AG08396 (cell line): ENCODE measurements at places on chromosomes 16 and 17.

- DNase-seq, result no peak
Measured at GRCh38 chr17:33299115-33299514, 6.0 kb upstream of the ASIC2 start.

- peak; percentile 39 for DNase-seq
Measured at GRCh38 chr16:20884240-20884556, 16.0 kb downstream of the DCUN1D3 start.

DNA sequence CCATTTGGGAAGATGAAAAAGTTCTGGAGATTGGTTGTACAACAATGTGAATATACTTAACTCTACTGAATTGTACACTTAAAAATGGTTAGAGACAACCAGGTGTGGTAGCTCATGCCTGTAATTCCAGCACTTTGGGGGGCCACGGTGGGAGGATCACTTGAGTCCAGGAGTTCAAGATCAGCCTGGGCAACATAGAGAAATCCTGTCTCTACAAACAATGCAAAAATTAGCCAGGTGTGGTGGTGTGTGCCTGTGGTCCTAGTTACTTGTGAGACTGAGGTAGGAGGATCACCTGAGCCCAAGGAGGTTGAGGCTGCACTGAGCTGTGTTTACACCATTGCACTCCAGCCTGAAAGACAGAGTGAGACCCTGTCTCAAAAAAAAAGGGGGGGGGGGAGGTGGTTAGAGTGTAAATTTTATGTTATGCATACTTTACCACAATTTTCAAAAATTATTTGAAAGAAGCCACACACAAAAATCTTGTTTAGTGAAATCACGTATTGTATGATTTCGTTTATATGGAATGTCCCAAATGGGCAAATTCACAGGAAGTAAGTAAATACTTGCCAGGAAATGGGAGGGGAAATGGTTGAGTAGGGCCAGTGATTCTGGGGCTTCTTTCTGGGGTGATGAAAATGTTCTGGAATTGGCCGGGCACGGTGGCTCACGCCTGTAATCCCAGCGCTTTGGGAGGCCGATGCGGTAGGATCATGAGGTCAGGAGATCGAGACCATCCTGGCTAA lies 37.1 kb upstream of the AMZ2 start:
- no peak for DNase-seq

DNA sequence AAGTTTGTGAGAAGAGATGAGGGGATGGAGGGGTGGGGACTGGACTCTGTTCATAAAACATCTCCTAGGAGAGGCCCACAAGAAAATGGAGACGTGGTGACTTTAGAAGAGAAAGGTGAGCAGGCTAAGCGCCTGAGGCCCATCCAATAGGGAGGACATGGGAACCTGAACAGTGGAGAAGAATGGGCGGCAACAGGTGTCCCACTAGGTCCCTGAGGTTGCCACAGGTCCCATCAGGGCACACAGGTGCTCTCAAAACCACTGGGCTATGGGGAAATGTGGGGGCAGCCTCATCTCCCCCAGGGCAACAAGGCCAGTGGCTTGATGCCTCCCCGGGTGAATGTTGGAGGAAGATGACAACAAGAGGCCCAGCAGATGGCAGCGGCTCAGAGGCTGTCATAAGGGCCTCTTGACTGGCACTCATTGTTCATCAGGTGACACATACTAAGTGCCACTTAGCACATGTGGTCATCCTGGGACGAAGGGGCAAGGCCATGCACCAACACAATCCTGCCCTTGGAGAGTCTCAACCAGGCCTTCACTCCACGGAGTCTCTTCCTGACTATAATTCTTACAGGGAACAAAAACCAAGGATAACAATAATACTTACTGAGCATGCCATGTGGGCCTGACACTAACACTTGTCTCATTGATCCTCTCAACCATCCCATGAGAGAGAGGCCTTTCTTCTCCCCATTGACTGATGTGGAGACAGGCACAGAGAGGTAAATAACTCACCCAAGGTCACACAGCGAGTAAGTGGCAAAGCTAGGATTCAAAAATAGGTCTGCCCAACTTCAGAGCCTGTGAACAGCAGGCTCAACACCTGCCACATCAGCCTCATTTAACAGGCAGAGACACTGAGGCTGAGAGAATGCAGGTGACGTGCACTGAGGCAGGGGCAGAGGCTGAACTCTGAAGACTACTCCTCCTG lies 38.0 kb downstream of the CUEDC1 start:
- DNase-seq, result no peak

- DNase-seq, result no peak
Measured at GRCh38 chr16:16137110-16137509, 86.2 kb downstream of the ABCC6 start.

GRCh38 chr17:33292201-33292980 lies 704 bp downstream of the ASIC2 start:
- peak; percentile 42 for DNase-seq

GRCh38 chr17:30225112-30225511 lies 10.4 kb downstream of the SLC6A4 start:
- no peak for DNase-seq

GRCh38 chr16:49354991-49355390 lies 18.6 kb upstream of the C16orf78 start:
- DNase-seq, result no peak

- peak; percentile 83 for DNase-seq
Measured at GRCh38 chr17:39231591-39232551, 6.1 kb upstream of the STAC2 start.

DNA sequence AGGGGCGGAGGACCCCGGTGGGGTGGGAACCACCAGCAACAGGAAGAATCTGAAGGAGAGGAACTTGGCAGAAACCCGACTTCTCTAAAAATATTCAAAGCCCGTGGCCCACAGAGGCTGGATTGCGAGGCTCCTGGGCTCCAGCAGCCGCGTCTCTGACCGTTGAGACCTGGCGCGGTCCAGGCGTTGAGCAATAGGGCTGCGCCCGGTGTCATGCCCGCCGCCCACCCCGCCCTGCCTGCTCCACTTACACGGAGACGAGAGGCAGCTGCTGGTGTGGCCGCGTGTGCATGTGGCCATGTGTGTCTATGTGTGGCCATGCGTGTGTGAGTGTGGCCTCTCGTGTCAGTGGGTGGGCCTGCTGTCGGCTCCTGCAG lies 83.6 kb downstream of the IRF8 start:
- DNase-seq, result no peak

- peak; percentile 49 for DNase-seq
Measured at GRCh38 chr16:87202346-87202745, 114.8 kb downstream of the C16orf95 start.

DNA sequence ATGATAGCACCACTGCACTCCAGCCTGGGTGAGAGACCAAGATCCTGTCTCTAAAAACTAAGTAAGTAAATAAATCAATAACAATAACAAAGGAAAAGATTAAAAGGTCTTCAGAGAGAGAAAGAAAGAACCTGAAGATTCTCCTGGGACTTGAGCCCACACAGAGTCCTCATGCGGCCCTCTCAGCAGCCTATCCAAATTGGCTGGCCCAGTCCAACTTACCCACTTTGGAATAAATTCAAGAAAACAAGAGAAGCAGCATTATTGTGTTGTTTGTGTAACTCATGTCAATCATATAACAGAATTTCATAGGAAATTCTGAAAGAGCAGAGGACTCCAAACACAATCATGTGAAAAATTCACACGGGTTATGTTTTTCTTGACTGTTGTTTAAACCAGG lies 3.8 kb downstream of the SLX4 start:
- no peak for DNase-seq

- no peak for DNase-seq
Measured at GRCh38 chr17:9255833-9256232, 234.5 kb downstream of the NTN1 start.

- peak; percentile 100 for DNase-seq
Measured at GRCh38 chr17:8630802-8631553, 453 bp upstream of the MYH10 start.

DNA sequence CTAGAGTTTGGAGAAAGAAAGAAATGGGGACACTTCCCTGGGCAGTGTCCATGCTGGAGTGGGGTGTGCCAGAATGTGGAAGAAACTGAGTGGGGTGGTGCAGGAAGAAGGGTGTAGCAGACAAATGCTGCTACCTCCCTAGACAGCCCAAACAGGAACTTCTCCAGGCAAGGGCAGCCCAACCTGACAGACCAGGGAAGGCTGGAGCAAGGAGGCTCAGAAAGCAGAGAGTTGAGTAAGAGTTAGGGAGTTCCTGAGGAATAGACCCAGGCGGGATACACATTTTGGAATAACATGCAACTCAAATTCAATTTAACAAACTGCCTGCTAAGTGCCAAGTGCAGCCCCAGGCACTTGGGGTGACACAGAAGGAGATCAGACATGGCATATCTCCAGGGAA lies 1.0 kb upstream of the MYO18A start:
- DNase-seq, result no peak

- no peak for DNase-seq
Measured at GRCh38 chr16:86038926-86039310, 140.0 kb downstream of the IRF8 start.

DNA sequence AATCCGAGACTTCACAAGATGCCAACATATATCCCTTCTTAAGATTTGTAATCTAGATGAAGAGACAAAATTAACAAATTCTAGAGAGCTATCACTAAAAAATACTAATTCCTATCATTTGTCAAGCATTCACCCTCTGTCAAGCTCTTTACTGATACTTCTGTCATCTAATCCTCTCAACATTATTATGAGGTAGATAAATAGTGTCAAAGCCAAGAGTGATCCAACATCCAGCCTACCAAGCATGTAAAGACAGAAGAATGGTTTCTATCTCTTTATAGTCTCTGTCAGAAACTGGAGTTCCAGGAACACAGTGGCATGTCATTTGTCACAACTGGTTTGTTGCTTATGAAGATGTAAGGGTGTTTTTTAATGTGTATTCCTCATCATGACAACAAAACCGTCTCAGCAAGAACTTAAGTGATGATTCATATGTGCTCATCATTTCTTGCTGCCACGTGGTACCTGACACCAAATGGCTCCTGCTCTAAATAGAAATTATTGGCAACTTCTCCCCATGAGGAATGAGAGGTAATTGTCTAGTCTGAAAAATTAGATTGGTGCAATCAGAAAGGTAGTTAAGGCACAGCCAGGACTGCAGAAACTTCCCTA lies 196.8 kb downstream of the TOX3 start:
- no peak for DNase-seq

GRCh38 chr16:17205279-17206211 lies 265.2 kb downstream of the XYLT1 start:
- peak; percentile 61 for DNase-seq

GRCh38 chr17:75605790-75606189 lies 18.2 kb downstream of the MYO15B start:
- DNase-seq, result no peak

- DNase-seq, result no peak
Measured at GRCh38 chr17:1095090-1095852, 84.5 kb downstream of the ABR start.

DNA sequence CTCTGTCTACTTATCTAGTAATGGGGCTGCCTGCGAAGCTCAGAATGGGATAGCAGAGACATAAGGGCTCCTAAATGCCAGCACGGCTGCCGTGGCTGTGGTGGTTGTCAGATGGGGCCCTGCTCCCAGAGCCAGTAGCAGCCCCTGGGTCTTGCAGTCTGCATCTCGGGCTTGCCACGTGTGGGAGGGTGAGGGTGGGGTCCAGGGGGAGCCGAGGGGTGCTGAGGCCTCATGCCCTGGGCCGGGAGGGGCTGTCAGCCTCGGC lies 88.8 kb upstream of the GSE1 start:
- DNase-seq, result no peak

DNA sequence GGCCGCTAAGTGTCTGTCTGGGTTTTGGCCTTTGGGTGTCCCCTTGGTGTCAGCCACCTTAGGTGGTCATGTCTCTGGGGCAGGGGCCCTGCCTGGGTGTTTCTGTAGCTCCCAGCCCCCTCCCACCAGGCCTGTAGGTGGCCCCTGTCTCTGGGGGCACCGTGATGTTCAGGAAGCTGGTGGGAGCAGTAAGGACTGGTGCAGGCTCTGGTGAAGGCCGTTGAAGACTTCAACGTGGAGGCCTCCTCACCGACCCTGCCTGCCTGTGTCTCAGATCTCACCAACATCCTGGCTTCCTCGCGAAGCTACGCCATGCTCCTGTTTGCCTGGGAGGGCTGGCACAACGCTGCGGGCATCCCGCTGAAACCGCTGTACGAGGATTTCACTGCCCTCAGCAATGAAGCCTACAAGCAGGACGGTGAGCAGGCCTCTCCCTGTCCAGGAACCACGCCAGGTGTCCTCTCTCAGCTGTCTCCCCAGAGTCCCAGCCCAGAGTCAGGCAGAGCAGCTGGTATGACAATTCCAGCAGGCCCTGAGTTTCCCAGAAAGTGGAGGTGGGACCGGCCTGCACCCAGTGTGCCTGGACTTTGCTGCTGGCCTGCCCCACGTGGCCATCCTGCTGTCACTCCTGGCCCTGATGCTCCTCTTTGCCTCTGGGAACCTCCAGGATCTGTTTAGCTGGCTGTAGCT lies 2.8 kb downstream of the ACE start:
- no peak for DNase-seq

- DNase-seq, result no peak
Measured at GRCh38 chr17:34673995-34674890, 94.9 kb downstream of the TMEM132E start.

DNA sequence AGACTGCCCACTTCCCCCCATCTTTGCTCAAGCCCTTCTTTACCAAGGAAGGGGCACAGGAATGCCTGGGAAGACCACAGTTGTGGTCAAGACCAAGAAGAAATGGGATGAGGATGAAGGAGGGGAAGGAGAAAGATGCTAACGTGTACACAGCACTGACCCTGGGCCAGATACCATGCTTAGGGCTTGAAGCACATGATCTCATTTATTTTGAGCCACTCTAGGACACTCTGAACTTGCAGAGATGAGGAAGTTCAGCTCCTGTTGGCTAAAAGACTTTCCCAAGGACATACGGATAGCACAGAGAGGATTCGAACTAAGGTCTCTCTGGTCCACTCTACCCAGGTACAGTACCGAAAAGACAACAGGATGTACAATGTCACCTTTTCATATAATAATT lies 42.6 kb downstream of the PIK3R5 start:
- no peak for DNase-seq

DNA sequence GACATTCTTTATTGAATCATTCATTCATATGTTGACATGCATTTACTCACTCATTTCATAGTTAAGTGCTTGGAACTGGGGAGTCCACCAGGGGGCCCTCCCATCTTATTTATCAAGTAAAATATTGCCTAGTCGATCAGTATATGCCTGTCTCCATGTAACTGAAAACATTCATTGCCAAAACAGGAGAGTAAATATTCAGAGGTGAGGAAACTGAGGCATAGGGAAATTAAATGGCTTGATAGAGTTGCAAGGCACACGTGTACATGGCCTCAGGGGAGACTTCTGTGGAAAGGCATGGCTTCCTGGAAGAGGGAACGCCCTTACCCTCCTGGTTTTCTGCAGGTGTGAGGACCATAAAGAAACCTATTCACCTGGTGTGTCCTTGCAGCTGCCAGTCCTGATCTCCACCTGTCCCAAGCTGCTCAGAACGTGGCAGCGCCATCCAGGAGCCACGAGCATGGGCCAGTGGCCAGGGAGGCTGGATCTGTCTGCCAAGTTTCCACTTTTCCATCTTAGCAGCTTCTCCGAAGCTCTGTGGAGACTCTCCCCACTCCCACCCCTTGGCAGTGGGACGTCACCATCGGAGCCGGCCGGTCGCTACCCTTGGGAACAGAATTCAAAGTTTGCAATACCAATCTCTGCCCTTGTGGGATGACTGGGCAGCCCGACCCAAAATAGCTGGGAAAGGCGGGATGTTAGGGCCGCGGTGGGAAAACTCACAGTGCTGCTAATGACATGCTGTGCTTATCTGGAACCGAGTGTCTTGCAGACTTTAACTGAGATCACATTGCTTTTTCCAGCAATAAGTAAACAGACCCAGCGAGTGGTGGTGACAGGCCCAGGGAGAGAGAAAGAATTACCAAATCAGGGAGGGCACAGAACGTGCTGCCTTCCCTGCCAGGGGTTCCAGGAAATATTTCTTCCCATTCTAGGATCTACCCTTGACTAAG lies 4.1 kb upstream of the C1QTNF1 start:
- peak; percentile 65 for DNase-seq

- no peak for DNase-seq
Measured at GRCh38 chr17:50110591-50111349, 15.6 kb downstream of the PDK2 start.
